ENCODE measurements at places on chromosomes 5 and 9.

DNA sequence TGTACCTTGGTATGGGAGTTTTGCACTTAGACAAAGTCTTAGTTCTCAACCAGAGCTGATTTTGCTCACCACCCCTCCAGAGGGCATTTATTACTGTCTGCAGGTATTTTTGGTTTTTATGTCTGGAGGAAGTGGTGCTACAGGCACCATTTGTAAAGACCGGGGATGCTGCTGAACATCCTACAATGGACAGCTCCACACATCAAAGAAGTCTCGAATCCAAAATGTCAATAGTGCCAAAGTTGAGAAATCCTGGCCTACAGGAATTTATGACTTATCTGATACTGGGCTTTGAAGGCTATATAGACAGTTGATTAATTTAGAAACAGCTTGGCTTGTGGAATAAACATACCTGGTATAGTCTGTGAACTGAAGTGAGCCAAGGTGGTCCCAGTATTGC lies 137.5 kb downstream of the PIP5K1B start:
- DNase-seq, result no peak

GRCh38 chr5:177438468-177438867 lies 8.1 kb upstream of the PRR7 start:
- DNase-seq, result no peak

GRCh38 chr5:93273176-93273575 lies 307.8 kb downstream of the NR2F1-AS1 start:
- DNase-seq, result peak; percentile 63

- DNase-seq, result no peak
Measured at GRCh38 chr9:93603906-93604326, 27.5 kb downstream of the PHF2 start.

DNA sequence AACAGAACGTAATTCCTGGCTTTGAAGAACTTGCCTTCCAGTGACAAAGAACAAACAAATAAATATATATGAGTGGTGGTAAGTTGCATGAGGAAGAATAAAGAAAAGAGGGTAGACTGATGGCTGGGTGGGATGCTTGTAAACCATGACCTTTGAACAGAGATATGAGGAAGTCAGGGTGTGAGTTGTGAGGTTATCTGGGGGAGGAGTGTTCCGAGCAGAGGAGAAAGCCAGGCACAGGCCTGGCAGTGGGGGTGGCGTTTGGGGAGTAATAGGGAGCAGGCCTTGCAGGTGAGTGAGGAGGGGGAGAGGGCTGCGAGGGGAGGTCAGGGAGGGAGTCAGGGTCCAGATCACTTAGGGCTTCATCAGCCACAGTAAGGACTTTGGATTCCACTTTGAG lies 213.4 kb downstream of the PTTG1 start:
- DNase-seq, result no peak

Data from fibroblast of pulmonary artery (primary cell).